Activated naive CD4-positive, alpha-beta T cell treated with anti-CD3 and anti-CD28 coated beads, Interleukin-2, amount 50 U/mL, for 72 hours (primary cell): ENCODE measurements at places on chromosomes 6 and 20.
A peak's percentile ranks its signal among the peaks of the same experiment; 100 is the strongest.

- peak; percentile 52 for DNase-seq
Measured at GRCh38 chr20:63750807-63751470, 11.4 kb downstream of the SLC2A4RG start.

DNA sequence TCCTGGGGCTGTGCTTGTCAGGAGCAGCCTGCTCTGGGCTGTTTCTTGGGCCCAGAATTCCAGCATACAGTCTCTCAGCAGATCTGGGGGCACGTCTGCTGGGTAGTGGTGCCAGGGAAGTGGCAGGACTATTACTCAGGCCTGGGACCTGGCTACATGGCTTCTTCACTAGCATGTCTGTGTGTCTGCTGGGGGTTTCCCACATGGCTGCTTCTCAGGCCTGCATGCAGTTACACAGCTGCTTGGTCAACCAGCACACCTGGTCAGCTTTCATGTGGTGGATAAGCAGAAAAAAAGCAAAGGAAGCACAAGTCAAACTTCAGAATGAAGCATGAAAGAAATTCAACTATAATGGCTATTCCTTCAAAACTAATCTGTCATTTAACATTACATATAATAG lies 316.2 kb upstream of the NOX3 start:
- no peak for DNase-seq

GRCh38 chr6:155084431-155085123 lies 89.5 kb downstream of the TIAM2 start:
- DNase-seq, result no peak

DNA sequence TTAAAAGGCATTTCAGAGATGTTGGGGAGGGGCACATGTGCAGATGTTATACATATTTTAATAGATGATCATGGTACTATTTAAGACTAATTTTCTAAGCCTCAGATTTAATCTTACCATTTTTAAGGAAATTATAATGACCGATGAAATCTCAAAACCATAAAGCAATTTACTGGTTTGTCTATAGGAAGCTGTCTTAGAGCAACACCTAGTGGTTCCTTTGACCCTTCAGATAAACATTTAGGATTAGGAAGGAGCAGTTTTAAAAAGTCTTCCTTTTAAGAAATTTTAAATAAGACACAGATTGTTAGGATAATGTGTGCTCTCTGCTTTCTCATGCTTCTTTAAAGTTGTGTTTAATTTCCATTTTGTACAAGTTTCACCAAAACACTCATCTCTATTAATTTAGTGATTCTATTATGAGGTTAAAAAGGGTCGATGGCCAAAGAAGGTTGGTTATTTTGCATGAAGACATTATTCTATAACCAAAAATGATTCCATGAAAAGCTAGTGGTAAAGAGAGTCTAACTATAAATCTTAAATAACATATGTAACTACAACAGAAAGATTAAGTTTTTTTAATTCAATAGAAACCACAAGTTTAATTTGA lies 376.4 kb downstream of the HACE1 start:
- DNase-seq, result no peak

GRCh38 chr20:41040855-41041254 lies 12.2 kb downstream of the TOP1 start:
- no peak for DNase-seq

- no peak for DNase-seq
Measured at GRCh38 chr6:11494786-11495564, 42.6 kb upstream of the TMEM170B start.

DNA sequence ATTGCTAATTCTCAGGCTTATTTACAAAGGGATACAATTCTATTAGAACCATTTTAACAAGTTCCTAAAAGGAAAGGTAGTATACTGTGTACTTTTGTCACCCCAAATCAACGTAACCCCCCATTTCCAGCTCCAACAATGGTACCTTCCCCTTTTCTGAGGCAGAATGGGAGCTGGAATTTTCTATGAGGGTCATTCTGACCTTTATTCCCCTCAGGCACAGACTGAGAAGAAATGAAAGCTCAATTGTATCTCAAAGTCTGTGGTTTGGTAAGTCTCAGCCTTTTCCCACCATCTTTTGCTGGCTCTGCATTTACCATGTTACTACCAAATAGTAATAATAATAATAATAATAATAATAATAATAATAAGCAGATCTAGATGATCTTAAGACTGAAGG lies 571.0 kb downstream of the RNF144B start:
- no peak for DNase-seq

DNA sequence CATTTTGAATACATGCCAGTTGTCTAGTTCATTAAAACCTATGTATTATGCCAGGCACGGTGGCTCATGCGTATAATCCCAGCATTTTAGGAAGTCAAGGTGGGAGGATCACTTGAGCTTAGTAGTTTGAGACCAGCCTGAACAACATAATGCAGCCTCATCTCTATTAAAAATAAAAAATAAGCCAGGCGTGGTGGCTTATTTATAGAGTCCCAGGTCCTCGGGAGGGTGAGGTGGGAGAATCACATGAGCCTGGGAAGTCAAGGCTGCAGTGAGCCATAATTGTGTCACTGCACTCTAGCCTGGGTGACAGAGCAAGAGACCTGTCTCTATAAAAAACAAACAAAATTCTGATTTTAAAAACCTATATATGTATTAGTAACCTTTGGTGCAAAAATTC lies 27.5 kb downstream of the ORC3 start:
- no peak for DNase-seq

- DNase-seq, result no peak
Measured at GRCh38 chr6:53679446-53679933, 13.9 kb upstream of the KLHL31 start.

- DNase-seq, result no peak
Measured at GRCh38 chr6:30530014-30530413, 26.3 kb downstream of the GNL1 start.

- DNase-seq, result peak; percentile 32
Measured at GRCh38 chr6:42177514-42178364, 4.6 kb downstream of the GUCA1A start.

DNA sequence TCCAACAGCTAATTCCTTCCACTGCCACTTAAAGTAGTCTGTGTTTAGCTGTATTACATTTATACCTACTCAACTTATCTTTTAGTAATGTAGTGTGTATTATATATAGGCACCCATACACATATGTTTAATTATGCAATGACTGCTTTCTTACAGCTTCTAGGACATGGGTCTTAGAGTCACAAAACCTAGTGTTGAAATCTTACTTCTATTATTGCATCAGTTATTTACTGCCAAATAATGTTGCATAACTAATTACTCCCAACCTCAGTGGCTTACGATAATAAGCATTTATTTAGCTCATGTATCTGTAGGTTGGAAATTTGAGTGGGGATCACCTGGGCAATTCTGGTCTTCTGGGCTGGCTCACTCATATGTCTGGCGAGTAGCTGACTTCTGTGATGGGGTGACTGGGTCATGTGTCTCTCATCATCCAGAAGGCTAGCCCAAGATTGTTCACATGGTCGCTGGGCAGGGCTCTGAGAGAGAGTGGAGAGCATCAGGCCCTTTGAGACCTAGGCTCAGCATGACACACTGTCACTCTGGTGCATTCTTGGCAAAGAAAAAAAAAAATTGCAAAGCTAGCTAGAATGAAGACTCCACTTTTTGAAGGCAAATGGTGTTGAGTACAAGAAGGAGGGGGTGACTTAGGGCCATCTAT lies 187.0 kb downstream of the PLCB1 start:
- DNase-seq, result no peak

DNA sequence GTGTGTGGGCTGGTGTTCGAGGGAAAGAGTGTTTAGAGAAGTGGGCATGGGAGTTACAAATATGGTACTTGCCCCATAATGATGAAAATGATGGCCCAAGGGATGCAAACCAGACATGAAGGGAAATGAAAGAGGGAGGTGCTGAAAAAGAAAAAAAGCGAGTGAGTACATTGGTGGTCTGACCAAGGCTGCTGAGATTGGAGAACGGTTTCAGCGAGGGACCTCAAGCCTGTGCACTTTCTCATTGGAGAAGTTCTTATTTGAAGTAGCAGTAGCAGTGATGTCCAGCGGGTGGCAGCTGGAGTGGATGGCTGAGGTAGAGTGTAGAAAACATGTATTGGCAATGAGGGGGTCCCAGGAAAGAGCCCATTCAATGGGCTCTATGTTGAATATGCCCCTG lies 54.8 kb downstream of the TNFAIP3 start:
- DNase-seq, result no peak

GRCh38 chr6:125191916-125192609 lies 38.5 kb downstream of the TPD52L1 start:
- DNase-seq, result no peak

DNA sequence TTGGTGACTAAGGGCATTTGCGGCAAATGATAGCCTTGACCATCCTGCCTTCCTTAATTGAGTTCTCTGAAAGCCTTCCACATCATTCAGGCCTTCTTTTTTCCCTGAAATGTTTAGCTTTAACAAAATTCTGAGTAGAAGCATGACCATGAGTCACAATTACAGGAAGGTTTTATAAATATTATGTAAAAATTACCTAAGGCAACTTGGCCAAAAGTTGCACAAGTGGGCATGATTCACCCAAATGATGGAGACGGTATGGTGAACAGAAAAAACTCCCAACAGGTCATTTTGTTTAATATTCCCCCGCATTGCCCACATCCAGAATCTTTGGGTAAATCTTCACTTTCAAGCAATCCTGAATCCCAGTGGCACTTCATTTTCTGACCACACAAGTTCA lies 37.0 kb downstream of the MC3R start:
- DNase-seq, result no peak

DNA sequence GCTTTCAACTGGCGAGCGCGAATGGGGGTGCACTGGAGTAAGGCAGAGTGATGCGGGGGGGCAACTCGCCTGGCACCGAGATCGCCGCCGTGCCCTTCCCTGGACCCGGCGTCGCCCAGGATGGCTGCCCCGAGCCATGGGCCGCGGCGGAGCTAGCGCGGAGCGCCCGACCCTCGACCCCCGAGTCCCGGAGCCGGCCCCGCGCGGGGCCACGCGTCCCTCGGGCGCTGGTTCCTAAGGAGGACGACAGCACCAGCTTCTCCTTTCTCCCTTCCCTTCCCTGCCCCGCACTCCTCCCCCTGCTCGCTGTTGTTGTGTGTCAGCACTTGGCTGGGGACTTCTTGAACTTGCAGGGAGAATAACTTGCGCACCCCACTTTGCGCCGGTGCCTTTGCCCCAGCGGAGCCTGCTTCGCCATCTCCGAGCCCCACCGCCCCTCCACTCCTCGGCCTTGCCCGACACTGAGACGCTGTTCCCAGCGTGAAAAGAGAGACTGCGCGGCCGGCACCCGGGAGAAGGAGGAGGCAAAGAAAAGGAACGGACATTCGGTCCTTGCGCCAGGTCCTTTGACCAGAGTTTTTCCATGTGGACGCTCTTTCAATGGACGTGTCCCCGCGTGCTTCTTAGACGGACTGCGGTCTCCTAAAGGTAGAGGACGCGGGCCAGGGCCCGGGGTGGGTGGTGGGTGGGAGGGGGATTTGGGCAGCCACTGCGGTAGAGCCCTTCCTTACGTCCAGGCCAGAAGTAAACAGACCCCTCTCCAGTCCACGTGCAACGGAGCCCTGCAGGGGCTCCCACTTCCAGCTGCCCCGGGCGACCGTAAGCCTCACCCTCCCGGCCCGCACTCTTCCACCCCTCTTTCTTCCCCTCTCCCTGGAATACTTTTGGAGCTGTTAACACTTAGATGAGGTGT lies 998 bp downstream of the BMP2 start:
- no peak for DNase-seq

- no peak for DNase-seq
Measured at GRCh38 chr20:24819331-24819965, 129.6 kb upstream of the CST7 start.

GRCh38 chr6:45970326-45970725 lies 45.3 kb downstream of the CLIC5 start:
- no peak for DNase-seq

GRCh38 chr6:28643017-28643740 lies 117.5 kb downstream of the GPX5 start:
- no peak for DNase-seq

DNA sequence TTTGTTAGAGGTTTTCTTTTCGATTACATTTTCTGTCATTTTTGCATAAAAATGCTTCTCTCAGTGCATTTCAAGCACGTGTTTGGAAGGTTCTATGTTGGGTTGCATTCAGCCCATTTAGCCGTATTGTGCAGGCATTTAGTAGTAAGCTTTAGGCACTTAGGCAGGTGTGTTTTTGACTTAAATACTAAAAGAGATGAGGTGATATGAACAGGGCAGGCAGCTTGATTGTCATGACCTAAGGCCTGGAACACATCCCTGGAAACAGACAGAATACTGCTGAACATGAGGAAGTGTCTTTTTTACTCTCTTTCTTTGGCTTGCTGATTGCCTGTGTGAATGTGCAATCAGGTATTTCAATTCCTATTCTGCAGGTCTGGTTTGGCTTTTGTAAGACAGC lies 610.5 kb upstream of the MAN1A1 start:
- no peak for DNase-seq

- DNase-seq, result no peak
Measured at GRCh38 chr20:56173438-56173837, 75.1 kb upstream of the MC3R start.

DNA sequence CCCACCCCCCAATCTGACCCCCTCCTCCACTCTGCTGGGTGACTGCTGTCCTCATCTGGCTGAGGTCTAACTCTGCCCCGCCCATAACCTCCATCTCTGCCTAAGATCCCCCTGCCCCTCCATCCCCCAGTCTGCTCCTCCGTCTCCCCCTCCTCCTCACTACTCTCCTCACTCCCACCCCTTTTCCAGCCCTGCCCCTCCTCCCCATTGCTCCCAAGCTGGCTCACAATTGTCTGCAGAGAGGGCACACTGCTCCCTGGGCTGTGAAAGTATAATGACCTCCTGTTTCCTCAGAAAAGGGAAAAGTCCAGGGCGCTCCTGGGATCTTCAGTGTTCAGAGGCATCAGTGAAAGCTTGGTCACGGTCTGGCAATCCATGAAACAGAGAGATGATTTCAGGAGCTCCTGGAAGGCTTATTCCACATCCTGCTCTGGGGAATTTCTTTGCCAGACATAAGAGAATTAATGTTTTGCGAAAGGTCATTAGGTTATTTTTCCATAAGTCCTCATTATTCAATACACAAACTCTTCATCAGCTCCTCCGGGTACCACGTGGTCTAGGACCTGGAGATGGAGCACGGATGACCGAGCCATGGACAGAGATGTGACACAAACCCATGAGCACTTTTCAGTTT lies 21.5 kb downstream of the CST5 start:
- no peak for DNase-seq

GRCh38 chr20:24403406-24403805 lies 66.0 kb upstream of the SYNDIG1 start:
- no peak for DNase-seq

GRCh38 chr6:129959358-129959930 lies 58.9 kb upstream of the L3MBTL3 start:
- no peak for DNase-seq

- DNase-seq, result no peak
Measured at GRCh38 chr6:149084808-149085556, 232.5 kb upstream of the TAB2 start.

GRCh38 chr20:61997891-61998290 lies 67.8 kb downstream of the TAF4 start:
- DNase-seq, result no peak

- no peak for DNase-seq
Measured at GRCh38 chr20:7274870-7275269, 507.4 kb downstream of the BMP2 start.

- no peak for DNase-seq
Measured at GRCh38 chr6:132977413-132977812, 163.0 kb downstream of the RPS12 start.
